Activated naive CD4-positive, alpha-beta T cell (primary cell): ENCODE measurements at places on chromosomes 7 and 10.

GRCh38 chr10:30063099-30063498 lies 3.7 kb upstream of the JCAD start:
- no peak for DNase-seq

- DNase-seq = no peak
These were observed 330.9 kb downstream of the XPNPEP1 start for GRCh38 chr10:109592391-109592790.

GRCh38 chr10:81081887-81082620 lies 544.4 kb downstream of the SH2D4B start:
- DNase-seq = no peak

DNA sequence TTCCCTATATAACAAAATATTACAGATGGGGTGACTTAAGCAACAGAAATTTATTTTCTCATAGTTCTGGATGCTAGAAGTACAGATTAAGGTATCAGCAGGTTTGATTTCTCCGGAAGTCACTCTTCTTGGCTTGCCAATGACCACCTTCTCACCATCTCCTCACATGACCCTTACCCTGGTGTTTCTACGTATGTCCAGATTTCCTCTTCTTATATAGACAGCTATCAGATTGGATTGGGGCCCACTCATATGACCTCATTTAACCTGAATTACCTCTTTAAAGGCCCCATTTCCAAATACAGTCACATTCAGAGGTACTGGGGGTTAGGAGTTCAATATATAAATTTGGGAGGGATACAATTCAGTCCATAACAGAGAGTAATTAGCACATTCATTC lies 17.0 kb upstream of the RAPGEF5 start:
- no peak for DNase-seq

DNA sequence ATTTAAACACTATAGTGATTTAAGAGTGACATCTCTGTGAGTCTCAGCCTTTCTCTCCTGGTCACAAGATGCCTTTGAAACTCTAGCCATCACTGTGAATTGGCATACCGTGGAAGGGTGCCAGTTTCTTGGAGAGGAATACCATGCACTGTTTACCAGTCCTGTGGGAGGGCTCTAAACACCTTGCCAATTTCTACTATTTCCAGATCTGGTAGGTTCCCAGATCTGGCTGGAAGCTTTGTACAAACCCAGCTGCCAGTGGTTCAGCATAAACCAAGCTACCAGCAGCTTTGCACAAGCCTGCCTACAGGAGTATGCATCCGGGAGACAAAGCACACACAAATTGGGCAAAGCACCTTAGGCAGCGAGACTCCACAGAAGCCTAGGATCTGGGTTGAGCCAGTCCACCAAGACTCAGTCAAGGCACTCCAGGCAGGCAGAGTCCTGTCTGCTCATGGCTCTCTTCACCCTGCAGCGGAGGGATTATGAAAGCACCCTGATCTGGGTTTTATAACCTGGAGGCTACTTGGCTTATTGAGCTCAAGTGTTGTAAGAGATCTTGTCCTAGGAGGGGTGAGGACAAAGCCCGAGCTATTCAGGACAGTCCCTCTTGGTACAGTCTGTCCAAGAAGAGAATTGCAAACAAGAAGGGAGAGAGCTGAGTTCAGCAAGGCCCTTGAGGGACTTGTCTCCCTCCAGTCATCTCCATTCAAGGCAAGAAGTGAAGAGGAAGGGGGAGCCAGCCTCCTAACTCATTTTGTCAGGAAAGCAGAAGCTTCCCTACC lies 23.6 kb downstream of the MCM10 start:
- DNase-seq = no peak

DNA sequence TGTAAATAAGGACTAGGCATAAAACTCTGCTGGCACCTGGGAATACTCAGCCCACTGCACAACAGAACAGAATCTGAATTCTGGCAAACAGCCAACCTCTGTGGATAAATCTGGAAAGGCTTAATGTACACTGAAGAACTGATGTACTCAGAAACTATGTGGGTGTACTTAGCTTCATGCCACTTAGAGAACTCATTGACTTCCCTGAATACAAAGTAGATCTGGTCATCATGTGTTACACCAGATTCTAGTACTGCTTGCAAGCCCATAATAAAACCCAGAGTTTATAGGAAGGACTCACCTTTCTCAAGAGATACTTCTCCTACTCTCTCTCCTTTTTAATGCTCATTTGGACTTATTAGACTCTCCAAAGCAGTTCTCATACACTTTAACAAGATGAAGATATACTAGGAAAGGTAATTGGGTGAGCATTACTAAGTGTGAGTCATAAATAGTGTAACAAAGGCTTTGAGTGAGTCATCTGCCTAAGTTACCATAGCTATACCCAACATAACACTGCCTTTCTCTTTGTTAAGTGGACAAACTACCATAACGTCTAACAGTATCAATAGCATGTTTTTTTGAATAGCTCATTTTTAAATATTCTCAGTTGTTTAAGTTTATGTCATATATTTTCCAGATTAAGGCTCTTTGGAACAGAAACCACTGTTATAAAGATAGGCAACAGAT lies 309.1 kb downstream of the MDFIC start:
- no peak for DNase-seq

- DNase-seq = no peak
These were observed 2.2 kb downstream of the EMX2 start for GRCh38 chr10:117544711-117545140.

- DNase-seq = no peak
These were observed 89.2 kb upstream of the CAPZA2 start for GRCh38 chr7:116772926-116773749.

DNA sequence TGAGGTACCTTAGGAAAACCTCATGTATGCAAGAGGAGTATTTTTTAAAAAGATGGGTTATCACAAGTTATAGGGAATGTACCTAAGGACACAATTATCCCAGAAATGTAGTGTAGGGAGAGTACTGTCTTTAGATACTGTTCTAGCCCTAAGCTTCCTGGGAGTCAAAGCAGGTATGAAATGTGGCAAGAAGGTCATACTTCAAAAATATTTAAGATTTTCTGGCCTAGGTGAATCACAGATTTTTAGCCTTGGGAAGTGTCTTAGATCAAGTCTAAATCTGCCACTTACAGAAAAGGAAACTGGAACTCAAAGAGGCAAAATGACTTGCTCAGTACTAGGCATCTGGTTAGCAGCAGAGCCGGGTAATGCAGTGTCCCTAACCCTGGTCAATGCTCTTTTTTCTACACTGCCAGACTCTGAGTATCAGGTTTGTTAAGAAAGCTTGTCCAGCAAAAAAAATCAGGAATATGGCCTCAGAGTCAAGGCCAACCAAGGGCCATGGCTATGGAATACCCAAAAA lies 13.9 kb downstream of the PIK3AP1 start:
- no peak for DNase-seq

GRCh38 chr7:43590862-43591557 lies 8.1 kb downstream of the STK17A start:
- DNase-seq = no peak

DNA sequence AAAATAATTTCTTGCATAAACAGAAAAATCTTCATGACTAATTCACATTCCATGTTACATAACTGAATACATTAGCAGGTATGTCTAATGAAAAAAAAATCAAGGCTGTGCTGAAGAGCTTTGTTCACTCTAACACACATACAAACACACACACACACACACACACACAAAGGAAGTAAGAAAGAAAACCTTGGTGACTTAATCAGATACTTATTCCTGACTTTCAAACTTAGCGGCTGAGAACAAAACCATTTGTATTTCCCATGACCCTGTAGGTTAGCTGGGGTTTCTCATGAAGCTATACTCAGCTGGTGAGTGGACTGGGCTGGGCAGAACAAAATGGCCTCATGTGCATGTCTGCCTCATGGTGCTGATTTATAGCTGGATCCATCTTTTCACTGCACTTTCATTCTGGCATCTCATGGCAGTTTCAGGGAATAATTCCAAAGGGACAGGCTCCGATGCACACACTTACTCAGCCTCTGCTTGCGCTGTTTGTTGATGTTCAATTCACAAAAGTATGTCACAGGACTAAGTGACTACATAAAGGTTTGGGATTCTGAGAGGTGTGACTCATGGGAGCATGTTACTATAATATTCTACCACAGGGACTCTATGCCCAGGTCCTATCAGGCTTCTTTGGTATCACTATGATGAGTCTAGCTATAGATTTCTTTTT lies 161.2 kb downstream of the PCLO start:
- DNase-seq = no peak

GRCh38 chr7:28330384-28331070 lies 81.8 kb upstream of the CREB5 start:
- DNase-seq = no peak

DNA sequence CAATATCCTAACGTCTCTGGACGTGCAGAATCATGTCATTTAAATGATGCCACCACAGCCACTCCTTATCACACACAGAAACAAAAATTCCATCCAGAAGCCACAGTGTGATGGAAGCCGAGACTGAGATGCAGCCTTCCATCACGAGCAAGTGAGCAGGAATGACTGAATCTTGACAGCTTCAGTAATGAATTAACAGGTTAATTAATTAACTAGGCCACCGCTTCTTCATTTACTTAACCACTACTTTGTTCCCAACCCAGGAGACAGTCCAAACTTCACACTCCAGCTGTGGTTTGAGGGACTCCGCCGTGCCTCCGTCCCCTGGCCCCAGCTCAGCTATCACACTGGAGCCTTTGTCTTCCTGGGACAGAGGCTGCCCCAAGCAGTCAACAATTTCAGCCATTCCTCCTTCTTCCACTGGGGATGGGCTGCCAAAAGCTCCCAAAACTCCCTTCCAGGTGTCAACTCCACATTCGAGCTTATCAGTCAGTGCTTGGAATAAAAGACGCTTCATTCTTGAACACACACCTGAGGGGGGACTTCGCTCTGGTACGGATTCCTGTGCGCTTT lies 65.9 kb downstream of the FGFR2 start:
- DNase-seq = no peak

GRCh38 chr10:110267276-110267675 lies 37.4 kb downstream of the SMNDC1 start:
- DNase-seq = no peak

DNA sequence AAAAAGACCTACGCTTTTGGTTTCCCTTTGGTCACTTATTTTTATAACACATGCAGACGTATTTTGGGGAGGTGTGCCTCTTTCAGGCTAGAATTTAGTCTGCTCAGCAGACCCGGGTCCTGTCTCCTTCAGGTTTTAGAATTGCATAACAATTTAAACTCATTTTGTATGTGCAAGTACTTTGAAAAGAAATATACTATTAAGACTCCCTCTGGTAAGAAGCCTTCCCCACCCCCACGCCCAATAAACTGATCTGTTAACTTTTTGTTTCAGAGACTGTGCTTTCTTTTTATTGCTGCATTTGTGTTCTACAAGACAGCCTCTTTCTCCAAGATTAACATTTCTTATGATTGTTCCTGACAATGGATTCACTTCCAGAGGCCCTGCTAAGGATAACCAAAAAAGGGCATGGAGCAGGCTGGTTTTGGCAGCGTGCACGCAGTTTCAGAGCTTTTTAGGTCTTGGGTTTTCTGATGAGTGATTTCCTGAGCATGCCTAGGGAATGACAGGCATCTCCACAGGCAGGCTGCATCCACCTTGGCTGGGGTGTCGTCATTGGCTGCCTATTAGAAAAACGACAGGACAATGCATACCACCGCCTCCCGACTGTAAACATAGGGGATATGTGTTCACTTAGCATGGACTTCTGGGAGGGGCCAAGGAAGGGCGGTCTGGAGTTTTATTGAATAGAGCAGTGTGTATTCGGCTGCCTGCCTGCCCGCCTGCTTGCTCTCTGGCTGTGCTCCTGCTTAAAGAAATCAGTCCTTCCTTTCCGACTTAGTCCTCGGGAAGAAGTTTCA lies at the start of gene CALD1:
Gene CALD1 (plus strand): TSS at position 694 of the 800 bp plus-strand sequence. CDS start 88,100 bp downstream, outside the sequence.
- DNase-seq = no peak

DNA sequence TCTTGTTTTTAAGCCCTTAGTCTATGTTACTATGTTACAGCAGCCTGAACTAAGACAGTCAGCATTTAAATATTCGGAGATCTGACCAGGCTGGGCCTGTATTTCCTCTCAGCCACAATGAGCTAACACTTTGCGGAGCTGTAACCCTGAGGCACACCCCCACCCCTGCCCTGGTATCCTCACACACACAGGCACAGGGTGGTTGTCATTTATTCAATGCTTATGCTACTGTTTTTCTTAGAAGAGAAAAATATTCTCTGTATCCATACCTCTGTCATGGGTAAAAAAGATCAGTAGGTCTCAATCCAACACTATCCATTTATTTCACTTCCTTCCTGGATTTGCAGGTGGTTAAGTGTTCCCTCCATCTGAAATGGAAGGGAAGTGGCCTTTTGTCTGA lies 80.3 kb upstream of the TRIL start:
- DNase-seq = no peak

- DNase-seq = no peak
These were observed 22.4 kb upstream of the IFIT1B start for GRCh38 chr10:89355394-89355931.

GRCh38 chr7:9962742-9963141 lies 1010.9 kb upstream of the PHF14 start:
- DNase-seq = no peak

GRCh38 chr7:93232673-93233018 lies 480 bp downstream of the VPS50 start:
- no peak for DNase-seq

DNA sequence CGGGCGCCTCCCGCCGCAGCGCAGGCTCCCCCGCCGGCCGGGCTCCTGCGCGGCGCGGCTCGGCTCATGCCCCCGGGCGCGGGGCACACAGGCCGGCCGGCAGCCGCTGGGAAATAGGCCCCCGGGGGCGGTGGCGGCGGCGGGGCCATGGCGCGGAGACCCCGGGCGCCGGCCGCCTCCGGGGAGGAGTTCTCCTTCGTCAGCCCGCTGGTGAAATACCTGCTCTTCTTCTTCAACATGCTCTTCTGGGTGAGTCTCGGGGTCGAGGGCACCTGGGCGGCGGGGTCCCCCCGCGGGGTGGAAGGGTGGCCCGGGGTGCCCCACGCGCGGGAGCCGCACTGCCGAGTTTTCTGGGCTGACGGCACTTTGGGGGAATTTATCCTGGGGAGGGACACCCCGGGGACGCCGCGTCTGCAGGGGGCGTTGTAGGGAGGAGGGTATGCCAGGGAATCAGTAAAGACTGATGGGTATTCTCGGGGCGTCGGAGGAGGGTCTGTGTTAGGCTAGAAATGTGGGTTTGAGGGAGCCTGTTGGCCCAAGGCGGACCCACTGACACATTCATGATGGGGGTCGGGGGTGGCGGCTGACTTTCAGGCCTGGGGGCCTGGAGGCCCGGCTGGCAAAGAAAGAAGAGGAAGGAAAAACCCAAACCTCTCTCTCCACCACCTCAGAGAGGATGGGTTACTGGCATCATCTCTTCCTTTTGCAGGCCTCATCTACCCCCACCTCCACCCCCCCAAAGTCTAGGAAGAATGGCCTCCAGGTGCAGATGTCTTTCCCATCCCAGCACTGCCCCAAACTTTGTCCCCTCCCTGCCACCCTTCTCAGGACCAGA lies 544 bp downstream of the TSPAN33 start:
- no peak for DNase-seq

DNA sequence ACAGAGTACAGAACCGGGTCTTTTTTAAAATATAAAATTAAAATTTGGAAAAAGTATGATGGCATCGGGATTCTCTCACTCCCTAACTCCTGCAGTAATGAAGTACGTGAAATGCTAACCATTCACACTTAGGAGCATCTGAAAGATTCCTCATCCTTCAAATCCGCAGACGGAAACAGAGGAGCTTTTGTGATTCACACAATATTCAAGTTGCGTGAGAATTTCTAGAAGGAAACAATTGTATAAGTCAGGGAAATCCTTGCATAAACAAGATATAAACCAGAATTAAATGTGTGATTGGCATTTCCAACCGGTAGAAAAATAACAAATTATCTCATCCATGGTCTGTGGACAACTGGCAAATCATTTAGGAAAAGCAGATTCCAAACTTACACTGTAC lies 103.2 kb upstream of the ADAM12 start:
- DNase-seq = no peak

- no peak for DNase-seq
These were observed 222.6 kb downstream of the EBF3 start for GRCh38 chr10:129741280-129741977.

- peak; percentile 45 for DNase-seq
These were observed 744 bp downstream of the PPRC1 start for GRCh38 chr10:102133373-102134195.
